ENCODE measurements at places on chromosomes 3 and 15.

GRCh38 chr3:87132801-87133200 is 94.3 kb upstream of the CHMP2B start:
- no peak for DNase-seq

DNA sequence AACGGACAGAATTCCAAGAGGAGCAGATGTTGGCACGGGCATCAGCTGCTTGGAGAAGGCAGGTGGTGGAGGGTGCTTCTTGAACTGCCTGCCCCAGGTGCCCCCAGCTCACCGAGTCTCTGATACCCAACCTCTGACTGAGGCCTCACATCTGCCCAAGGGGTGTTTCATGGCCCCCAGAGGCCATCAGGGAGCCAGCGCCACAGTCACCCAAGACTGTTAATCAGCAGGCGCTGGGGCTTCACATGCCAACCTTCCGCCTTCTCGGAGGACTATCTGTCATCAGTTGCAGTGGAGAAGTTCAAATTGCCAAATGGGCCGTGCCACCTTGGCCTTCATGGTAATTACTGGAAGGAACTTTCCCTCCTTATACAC is 61.9 kb upstream of the SLC6A1 start:
- no peak for DNase-seq

DNA sequence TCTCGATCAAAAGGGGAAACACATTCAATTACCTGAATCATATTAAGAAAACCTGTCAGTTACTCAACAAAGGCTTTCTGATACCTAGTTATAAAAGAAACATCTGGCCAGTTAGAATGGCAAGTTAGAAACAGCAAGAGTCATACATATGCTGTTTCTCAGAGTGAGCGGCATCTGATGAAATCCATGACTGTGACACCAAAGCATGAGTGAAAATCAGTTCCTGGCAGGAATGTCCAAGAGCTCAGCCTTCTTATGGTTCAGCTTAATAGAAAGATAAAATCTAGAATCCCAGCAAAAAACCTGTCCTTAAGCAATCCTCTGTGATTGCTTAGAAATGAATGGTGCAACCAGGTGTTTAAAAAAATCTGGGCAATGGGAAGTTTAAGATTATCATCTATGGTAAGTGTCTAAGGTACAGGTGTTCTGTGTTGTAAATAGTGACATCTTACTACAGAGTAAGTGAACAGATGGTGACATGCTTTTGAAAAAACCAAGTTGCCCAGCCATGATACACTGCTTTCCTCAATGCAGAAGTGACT is 18.8 kb downstream of the B4GALT4 start:
- DNase-seq, result no peak

DNA sequence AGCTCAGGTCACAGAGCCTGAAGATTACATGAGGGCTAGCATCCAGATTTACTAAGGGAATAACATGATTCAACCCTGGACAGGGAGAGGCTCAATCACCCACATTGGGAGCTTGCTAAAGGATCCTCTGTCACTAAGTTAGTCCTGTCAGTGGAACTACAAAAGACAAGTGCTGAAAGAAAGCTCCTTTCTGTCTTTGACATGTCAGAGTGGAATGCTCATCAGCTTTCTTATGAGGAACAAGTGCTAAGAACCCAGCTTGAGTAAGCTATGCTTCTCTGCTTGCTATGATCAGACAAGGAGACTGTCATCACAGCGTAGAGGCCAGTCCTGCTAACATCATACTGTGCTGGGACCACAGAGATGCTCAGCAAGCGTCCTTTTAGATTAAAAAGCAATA is 74.5 kb downstream of the MB21D2 start:
- no peak for DNase-seq

DNA sequence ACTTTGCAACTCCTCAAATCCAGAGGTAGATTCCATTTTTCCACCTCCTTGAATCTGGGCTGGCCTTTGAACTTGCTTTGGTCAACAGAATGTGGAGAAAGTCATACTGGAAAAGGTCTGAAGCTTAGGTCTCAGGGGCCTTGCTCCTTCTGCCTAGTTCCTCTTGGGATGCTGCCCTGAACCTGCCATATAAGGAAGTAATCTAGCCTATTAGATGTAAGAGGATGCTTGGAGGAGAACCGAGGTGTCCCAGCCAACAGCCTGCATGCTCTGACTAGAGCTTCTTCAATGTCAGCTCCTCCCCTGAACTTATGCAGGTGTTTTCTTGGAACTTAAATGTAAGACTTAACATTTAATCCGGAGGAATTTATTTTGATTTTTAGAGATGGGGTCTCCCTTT is 2.0 kb upstream of the TMED3 start:
- DNase-seq, result no peak
